ENCODE measurements at places on chromosomes 5 and 9. TPM values are rescaled to one million over a fixed set of nuclear protein-coding genes. Genes with fewer than 3 reads are reported as not detected.

- H3K4me3 ChIP-seq: no peak overlapping the region
- peaks cover 3% of the 10 kb centered on the region for H3K4me1 ChIP-seq
- no peak for DNase-seq
- H3K36me3 ChIP-seq: no peaks in the 10 kb centered on the region
Observed at GRCh38 chr5:145941448-145942130, 5.2 kb downstream of the SH3RF2 start.

DNA sequence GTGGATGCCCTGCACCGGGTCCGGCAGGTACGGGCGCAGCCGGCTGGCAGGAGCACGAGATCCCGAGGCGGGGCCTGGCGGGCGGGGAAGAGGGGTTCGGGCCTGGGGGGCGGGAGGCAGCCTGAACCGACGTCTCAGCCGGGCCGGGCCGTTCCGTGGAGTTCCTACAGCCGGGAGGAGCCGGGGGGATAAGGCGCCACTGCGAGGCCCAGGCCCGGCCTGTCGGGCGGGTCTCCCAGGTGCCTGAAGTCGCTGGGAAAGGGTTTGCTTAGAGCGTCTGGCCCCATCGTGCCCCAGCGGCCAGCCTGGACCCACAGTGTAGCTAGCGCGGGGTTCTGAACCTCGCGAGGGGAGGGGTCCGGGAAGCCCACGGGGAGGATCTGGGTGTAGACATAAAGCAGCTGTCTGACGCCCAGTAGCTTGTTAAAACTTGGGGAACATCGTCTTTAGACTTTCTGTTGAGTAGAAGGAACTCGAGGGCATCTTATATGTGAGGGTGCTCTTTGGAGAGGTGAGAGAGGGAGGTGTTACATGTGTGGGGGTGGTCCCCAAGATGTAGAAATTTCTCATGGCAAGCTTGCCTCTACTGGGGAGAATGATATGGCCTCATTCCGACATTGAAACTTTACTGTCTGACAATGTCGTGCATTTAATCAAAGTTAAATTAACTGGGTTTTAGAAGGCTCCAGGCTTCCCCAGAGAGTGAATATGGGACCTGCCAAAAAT lies 524 bp downstream of the FUBP3 start:
- peak overlapping the region; percentile 60 for H3K27ac ChIP-seq
- H3K4me1 ChIP-seq: peaks cover 8% of the 10 kb centered on the region
- H3K27me3 ChIP-seq: peaks cover 7% of the 10 kb centered on the region
- no peak for DNase-seq
- H3K4me3 ChIP-seq: peak overlapping the region; percentile 91

DNA sequence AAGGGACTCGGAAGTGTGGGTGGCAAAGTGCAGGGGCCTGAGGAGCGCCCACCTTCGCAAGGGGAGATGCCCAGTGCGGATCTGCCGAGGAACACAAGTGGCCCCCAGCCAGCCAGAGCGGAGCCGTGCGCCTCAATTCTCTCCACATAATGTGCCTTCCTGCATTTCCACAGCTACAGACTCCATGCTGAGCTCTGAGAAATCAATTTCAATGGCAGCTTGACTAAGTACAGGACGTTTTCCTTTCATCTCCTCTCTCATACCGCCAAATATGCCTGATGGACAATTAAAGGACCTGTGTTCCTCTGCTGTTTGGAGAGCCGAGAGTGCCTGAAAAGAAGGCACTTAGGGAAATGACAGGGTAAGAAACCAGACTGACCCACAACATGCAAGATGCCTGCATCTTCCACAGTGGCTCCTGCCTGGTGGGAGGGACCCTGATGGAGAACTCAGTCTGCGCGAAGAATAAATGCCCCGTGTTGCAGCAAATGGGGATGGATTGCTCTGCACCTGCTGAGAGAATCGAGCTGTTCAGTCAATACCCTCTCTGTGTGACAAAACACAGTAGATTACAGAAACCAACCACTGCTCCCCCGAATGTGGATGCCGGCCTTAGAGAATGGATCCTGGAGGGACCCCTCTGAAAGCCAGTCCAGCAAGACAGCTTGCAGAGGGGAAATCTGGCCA lies 38.6 kb upstream of the OLFM1 start:
- H3K27ac ChIP-seq: no peak overlapping the region
- DNase-seq: no peak
- no peaks in the 10 kb centered on the region for H3K27me3 ChIP-seq
- H3K4me1 ChIP-seq: no peaks in the 10 kb centered on the region
- H3K36me3 ChIP-seq: no peaks in the 10 kb centered on the region

SPINK4 gene
- not detected for total RNA-seq
